ENCODE measurements at places on chromosomes 11 and 22.

- DNase-seq = no peak
Measured at GRCh38 chr11:17418444-17419081, 30.1 kb upstream of the KCNJ11 start.

DNA sequence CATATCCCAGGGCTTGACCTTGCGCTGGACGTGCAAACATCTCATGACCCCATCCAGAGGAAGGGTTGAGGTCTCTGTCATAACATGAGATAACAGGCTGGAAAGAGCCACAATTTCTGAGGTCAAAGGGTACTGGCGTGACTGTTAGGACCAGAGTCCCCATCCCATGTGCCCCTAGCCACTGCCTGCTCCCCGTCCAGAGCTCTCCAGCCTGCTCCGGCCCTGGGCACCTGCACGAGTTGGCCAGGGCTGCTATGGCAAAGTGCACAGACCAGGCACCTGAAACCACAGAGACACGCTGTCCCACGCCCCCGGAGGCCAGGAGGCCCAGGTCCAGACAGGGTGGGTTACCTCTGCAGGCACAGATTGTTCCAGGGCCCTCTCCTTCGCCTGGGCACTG lies 58.9 kb downstream of the SHANK2 start:
- DNase-seq = no peak

DNA sequence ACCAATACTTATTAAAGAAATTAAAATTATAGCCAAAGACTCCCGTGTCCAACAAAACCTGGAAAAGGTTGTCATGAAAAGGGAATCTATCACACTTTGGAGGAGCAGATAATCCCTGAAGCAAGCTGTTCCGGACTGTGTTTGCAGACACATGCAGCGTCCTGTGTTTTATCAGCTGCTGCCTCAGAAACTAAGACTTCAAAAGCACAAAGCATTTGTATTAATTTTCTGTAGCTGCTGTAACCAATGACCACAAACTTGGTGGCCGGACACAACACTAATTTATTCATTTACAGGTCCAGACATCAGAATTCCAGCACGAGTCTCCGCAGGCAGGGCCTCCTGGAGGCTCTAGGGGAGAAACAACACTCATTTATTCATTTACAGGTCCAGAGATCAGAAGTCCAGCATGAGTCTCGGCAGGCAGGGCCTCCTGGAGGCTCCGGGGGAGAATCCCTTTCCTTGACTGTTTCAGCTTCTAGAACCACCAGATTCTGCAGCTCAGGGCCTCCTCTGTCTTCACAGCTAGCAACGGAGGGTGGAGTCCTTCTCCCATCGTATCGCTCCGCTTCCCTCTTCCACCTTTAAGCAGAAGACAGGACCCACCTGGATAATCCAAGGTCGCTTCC lies 465.3 kb downstream of the BRD1 start:
- no peak for DNase-seq

- DNase-seq = no peak
Measured at GRCh38 chr11:73743045-73743444, 17.8 kb downstream of the RAB6A start.

GRCh38 chr11:70491696-70492472 lies 93.6 kb downstream of the CTTN start:
- peak; percentile 67 for DNase-seq

Measured in posterior cingulate gyrus (tissue), 11 donors.